ENCODE measurements at places on chromosomes 12 and 14. TPM values are rescaled to one million over a fixed set of nuclear protein-coding genes. Genes with fewer than 3 reads are reported as not detected.

DNA sequence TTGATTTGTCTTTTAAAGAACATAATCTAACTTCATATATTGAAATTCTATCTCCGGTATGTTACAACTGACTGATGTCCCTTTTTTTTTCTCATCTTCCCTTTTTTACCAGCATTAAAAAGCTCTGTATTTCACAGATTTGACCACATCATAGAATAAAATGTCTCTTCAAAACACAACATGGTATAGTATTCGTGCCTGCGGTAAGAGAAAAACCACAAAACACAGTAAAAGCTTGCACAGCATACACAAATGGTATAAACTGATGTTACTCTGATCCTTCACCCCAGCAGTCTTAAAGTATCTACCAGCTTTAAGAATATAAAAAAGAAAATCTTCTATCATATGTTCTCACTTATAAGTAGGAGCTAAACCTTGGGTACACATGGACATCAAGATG, 83.4 kb downstream of the HECTD1 start:
- no peak for DNase-seq

DNA sequence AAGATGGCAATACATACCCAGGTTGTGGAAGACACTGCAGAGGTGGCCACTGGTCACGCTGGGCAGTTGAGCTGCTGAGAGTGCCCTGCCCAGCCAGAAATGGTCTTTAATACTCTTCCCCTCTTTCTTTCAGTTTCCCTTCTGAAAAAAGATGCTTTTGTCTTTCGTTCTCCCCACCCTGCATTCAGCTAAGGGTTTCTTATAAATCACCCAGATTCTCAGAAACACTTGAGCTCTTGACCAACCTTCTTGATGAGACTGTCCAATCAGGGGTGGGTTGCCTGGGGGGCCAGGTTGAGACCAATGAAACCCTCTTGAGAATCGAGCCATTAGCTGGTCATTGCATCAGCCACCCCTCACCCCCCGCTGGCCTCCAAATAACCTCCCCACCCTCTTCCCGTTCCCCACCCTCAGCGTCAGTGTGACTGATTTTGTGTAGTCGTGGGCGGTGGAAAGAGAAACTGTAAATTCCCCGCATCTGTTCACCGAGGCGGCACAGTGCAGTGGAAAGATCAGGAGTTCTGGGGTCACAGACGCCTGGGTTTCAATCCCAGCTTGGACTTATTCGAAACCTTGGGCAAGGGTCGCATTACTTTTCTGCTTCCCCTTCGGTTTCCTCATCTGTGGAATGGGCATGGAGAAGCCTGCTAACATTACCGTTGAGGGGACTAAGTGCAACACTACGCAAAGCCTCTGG, 52.3 kb downstream of the SLC25A47 start:
- DNase-seq, result no peak

DNA sequence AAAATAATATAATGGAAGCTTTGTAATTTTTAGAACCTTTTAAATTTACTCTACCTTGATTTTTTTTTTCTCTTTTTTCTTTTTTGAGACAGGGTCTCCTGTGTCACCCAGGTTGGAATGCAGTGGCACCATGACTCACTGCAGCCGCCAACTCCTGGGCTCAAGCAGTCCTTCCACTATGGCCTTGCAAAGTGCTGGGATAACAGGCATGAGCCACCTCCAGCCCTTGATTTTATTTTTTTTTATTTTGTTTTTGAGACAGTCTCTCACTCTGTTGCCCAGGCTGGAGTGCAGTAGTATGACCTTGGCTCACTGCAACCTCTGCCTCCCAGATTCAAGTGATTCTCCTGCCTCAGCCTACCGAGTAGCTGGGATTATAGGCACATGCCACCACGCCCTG, 65.3 kb upstream of the TRAF3 start:
- no peak for DNase-seq

GRCh38 chr14:36477266-36477665, 42.8 kb downstream of the NKX2-1 start:
- DNase-seq, result no peak

- no peak for DNase-seq
Measured at GRCh38 chr14:63933711-63934110, 80.9 kb downstream of the SYNE2 start.

DNA sequence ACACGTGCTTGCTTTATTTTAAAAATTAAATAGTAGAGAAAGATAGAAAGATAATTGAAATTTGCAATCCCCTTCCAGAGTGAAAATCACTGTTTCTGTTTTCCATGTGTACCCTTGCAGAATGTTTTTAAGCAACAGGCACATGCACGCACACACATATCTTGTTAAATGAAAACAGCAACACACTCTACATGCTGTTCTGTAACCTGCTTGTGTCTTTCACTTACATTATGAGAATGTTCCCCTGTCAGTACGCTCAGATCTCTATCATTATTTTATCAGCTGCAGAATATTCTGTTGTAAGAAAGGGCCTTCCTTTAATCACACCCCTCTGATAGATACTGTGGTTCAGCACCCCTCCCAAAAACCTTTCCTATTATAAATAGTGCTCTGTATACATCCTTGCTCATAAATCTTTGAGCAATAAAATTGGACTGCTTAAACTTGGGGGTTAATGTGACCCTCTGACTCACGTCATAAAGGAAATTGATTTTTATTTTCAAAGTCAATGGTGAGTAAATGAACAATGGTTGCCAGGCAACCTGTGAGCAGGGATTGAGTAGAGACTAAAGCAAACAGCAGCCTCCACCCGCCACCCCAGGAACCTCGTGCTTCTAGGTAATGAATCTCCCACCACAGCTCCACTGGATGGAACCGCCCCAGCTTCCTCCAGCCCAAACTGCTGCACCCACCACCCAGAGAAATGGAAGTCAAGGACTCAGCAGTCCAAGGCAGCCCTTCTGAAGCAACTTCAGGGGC, 31.9 kb upstream of the CHGA start:
- DNase-seq, result no peak

DNA sequence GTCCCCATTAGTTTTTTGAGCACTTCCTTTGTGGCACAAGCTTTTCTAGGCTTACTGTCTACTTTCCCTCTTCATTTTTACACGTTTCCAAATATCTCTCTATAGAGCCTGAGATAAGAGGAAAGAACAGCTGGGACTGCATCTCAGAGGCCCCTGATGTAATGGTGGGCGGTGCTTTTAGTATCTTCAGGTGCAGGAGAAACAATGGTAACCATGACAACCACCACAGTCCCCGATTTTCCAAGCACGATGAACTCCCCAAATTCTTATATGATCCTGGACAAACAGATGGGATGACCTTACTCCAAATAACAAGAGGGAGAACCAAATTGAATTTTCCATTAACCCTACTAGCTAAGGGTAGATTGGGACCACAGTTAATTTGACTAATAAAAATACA, 103.3 kb downstream of the AEBP2 start:
- DNase-seq, result no peak

GRCh38 chr14:77083082-77083481, 15.0 kb upstream of the CIPC start:
- DNase-seq, result no peak

DNA sequence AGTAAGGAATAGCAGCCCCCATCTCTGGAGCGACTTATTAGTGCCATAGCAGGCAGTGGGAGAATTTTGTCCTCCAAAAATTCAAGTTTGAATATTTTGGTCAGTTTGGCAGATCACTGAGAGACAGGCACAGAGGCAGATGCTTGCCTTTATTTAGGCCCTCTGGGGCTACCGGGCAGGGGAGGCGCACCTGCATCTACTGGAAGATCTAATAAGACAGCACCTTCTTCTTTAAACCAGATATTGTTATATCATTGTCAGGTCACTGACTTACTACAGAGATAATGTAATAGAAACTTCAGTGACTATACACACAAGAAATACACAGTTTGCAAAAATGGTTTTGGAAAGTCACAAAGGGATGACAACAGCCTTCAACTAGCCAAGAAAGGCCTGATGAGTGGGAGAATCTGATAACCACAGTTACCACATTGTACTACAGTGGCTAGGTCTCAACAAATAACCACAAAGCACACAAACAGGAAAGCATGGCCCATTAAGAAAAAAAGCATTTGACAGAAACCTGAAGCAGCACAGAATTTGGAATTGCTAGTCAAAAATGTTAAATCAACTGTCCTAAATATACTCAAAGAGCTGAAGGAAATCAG, 56.8 kb downstream of the CDK17 start:
- DNase-seq, result no peak

- no peak for DNase-seq
Measured at GRCh38 chr14:75934998-75935628, 46.7 kb downstream of the TGFB3 start.

DNA sequence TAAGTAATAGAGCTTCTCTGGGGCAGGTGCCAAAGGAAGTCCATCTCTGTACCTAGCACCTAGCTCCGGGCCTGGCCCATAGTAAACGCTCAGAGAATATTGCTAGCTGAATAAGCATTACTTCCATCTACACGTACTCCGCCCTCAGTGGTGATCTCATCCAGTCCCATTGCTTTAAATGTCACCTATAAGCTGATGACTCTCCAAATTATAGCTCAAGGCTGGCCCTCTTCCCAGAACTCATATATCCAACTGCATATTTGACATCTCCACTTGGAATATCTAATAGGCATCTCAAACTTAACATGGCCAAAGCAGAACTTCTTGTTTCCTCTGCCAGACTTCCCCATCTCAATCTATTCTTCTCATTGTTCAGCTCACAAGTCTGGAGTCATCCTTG, 6.9 kb upstream of the DYNLL1 start:
- no peak for DNase-seq

GRCh38 chr12:63862187-63862968, 17.9 kb downstream of the SRGAP1 start:
- DNase-seq, result no peak

DNA sequence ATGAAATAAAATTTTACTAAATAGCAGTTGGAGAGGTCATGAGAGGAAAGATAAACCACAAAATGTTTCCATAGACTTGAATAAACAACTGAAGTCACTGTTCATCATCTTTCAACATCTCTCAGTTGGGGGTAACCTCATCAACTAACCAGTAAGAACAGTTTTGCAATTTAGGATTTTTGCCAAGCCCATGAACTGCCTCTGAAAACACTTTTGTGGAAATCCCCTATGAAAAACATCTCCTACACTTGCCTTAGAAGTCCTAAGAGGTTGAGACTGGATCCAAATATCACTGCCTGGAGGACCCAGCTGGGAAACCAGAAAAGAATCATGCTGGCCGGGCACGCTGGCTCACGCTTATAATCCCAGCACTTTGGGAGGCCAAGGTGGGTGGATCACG, 273.1 kb downstream of the C12orf50 start:
- no peak for DNase-seq

DNA sequence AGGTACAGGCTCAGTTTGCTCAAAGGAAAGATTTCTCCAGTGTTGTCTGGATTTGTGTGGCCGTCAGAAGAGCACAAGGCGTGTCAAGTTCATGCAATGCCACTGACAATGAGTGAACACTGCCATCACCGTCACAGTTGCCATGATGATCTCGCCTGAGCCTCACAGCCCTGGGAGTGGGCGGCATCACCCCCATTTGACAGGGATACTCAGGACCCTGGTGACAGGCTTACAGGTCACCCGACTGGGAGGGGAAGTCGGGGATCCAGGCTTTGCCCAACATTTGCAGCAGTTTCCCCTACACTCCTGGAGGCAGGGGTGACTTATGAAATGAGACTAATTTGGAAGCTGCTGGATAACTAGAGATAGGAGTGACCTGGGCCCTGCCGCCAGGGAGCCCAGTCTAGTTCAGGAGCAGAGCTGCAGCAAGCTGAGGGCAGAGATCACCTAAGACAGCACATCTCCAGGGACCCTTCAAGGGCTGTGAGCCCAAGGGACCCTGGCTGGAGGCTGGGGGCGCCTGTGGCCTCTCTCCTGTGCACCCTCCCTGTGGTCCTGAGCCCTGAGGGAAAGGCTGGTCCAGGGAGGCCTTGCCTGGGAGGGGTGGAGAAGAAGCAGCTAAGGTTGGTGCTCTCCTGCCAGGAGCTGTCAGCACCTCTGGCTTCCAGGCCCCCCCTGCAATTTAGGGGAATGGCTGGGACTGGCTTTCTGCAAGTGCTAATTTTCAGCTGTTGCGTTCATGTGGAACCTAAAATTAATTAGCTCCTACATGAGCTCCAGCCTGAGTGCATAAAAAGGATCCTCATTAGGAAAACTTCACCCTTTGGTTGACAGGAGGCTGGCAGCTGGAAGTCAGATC, 32.4 kb upstream of the BEGAIN start:
- no peak for DNase-seq

DNA sequence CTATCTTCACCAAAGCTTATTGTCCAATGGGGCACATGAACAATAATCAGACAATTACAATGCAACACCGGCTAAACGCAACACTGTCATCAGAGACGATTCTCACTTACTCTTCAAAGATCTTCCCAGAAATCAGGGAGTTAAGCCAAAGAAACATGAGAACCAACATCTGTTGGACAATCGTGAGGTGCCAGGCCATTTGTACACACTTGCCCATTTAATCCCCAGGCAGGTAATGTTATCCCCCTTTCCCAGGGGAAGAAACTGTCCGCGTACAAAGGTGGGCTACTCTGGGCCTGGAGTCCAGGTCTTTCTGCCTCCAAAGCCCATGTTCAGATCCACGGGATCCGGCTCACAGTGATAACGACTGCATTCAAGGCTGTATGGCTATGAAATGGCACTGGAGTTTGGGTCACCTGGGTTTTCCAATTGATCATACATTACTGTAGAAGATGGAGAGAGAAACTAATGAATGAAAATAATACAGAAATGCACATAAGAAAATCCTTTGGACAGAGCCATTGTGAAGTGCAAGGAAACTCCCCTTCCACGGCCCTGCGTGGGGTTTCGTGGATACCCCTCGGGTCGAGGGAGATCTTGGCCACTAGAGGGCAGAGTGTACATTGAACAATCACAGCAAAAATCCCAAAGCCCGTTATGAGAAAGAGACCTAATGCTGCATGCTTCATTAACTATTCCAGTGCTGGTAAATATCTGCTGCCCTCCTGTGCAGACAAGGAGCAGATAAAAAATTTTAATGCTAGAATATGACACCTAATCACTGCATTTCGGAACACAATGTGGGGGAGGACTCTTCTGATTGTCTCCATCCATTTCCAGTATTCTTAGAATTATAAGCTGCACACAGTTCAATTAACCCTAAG, 111.4 kb downstream of the EGLN3 start:
- peak; percentile 28 for DNase-seq

GRCh38 chr12:127685931-127686330, 581.0 kb upstream of the TMEM132C start:
- no peak for DNase-seq

- DNase-seq, result no peak
Measured at GRCh38 chr14:57493467-57494181, at the start of gene CCDC198. Gene CCDC198, minus strand, starts transcription at chr14:57493857. Its CDS starts 142 bp downstream, at chr14:57493715.

DNA sequence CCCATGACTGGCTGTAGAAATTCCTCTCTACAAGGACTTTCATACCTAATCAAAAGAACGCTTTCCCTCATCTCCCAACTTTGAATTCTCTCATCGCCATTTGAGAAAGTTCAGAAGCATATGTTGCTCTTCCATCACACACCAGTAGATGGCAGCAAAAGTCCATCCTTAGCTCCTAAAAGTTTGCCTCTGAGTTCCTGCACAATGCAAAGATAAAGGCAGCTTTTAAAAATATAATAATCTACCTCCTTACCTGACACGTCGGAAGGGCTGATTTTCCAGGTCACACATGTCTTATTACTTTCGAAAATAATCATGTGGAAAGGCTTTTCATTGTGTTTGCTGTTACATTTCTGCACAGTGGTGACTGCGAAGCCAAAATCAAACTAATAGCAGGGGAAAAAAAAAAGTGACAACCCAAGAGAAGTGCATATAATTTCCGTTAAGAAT, 456.7 kb upstream of the SEL1L start:
- DNase-seq, result peak; percentile 56

The RPS6KA5 gene
- polyA plus RNA-seq, result 6.9 TPM

The RTL1 gene
- not detected for polyA plus RNA-seq

The ABCC9 gene
- 26.8 TPM for polyA plus RNA-seq

The CCT2 gene
- 243 TPM for polyA plus RNA-seq

The LUM gene
- polyA plus RNA-seq, result 135 TPM

The ASCL1 gene
- polyA plus RNA-seq, result 0.09 TPM

The KRT77 gene
- polyA plus RNA-seq, result not detected

The AMIGO2 gene
- 54.3 TPM for polyA plus RNA-seq
